CD14-positive monocyte (primary cell): ENCODE measurements at places on chromosomes 6 and 20. TPM values are rescaled to one million over a fixed set of nuclear protein-coding genes. Genes with fewer than 3 reads are reported as not detected.

DNA sequence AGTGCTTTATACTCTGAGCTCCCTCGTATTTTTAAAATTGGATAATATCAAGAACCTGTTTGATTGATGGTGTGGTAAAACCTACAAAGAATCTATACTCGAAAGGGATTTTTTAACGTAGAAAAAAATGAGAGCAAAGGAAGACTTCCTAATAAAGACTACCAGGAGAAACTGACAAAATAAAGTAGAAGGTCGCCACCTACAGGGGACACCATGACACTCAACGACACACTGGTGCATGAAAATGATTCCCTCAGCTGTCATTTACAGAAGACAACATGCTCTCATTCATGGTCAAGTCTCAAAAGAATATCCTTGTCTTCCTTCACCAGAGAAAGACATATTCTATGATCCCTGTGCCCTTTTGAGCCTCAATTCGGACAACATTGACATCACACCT, 10.1 kb upstream of the NHSL1 start:
- H3K27me3 ChIP-seq, result no peaks in the 10 kb centered on the region
- DNase-seq, result peak; percentile 30
- H3K36me3 ChIP-seq, result no peaks in the 10 kb centered on the region
- no peak overlapping the region for H3K27ac ChIP-seq
- H3K4me3 ChIP-seq, result no peak overlapping the region
- H3K4me1 ChIP-seq, result peaks cover 8% of the 10 kb centered on the region

GRCh38 chr20:47818996-47819609, 33.8 kb upstream of the SULF2 start:
- peaks cover 5% of the 10 kb centered on the region for H3K27me3 ChIP-seq
- no peak overlapping the region for H3K4me3 ChIP-seq
- no peaks in the 10 kb centered on the region for H3K4me1 ChIP-seq
- DNase-seq, result no peak

GRCh38 chr20:15634102-15634501, 939.1 kb downstream of the KIF16B start:
- no peak overlapping the region for H3K4me3 ChIP-seq
- no peaks in the 10 kb centered on the region for H3K27me3 ChIP-seq
- no peaks in the 10 kb centered on the region for H3K36me3 ChIP-seq
- no peak overlapping the region for H3K27ac ChIP-seq
- H3K4me1 ChIP-seq, result no peaks in the 10 kb centered on the region
- no peak for DNase-seq

GRCh38 chr6:55812509-55812908, 62.9 kb downstream of the BMP5 start:
- H3K4me3 ChIP-seq, result no peak overlapping the region
- no peak for DNase-seq
- H3K27ac ChIP-seq, result no peak overlapping the region
- H3K36me3 ChIP-seq, result no peaks in the 10 kb centered on the region

- H3K27ac ChIP-seq, result no peak overlapping the region
- H3K4me1 ChIP-seq, result no peaks in the 10 kb centered on the region
- H3K36me3 ChIP-seq, result no peaks in the 10 kb centered on the region
- no peaks in the 10 kb centered on the region for H3K27me3 ChIP-seq
Observed at GRCh38 chr20:35586751-35587425, 28.7 kb upstream of the SPAG4 start.

DNA sequence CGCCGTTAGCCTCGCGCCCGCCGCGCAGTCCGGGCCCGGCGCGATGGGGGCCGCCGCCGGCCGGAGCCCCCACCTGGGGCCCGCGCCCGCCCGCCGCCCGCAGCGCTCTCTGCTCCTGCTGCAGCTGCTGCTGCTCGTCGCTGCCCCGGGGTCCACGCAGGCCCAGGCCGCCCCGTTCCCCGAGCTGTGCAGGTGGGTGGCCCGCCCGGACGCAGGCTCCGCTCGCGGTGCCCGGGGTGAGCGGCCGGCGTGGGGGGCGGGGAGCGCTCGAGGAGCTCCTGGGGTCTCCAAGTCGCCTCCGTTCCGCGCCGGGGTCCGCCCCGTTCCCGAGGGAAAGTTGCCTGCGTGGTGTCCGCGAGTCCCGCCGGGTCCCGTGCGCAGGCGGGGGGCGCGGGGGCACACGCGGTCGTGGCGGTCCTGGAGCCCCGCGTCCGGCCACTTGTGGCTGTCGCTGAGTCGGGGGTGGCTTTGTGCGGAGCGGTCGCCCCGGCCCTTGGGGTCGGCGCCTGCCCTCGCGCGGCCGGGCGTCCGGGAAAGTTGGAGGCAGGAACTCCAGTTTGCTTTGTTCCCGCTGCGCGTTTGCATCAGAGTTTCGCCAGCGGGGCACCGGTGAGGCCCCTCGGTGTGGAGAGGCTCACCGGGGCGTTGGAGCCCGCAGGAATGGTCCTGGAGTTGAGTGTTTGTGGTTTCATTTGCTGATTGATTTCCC, 476 bp downstream of the IGF2R start:
- H3K4me3 ChIP-seq, result peak overlapping the region; percentile 59
- DNase-seq, result no peak
- H3K27ac ChIP-seq, result peak overlapping the region; percentile 72

DNA sequence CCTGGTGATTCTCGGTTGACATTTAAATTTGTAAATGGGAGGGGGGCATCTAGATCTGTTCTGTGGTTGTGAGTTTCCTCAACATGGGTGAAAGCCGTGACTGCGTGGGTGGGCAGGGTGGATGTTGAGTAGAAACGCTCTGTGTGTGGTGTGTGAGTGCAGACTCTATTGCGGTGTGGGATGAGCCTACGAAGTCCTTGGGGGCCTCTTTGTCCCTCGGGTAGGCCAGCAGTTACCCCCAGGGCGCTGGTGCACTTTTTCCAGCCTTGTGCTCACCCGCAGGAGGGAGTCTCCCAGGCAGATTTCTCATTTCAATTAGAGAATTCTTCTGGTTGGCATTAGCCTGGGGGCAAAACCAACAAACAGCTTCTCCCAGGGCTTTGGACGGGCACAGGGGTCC, 10.6 kb downstream of the TOX2 start:
- H3K4me3 ChIP-seq, result no peak overlapping the region
- H3K27ac ChIP-seq, result no peak overlapping the region
- no peak for DNase-seq
- H3K36me3 ChIP-seq, result no peaks in the 10 kb centered on the region
- H3K27me3 ChIP-seq, result peaks cover 41% of the 10 kb centered on the region

Gene MLN
- not detected for polyA plus RNA-seq

Gene OOEP
- not detected for polyA plus RNA-seq

Gene HLA-DQB1
- polyA plus RNA-seq, result 638 TPM

Gene MCHR2
- polyA plus RNA-seq, result not detected in 2 replicates

Gene CRISP2
- not detected in 2 replicates for polyA plus RNA-seq
